ENCODE measurements at places on chromosomes 6 and 20.

GRCh38 chr6:135922746-135923145, 71.2 kb downstream of the PDE7B start:
- DNase-seq = no peak

DNA sequence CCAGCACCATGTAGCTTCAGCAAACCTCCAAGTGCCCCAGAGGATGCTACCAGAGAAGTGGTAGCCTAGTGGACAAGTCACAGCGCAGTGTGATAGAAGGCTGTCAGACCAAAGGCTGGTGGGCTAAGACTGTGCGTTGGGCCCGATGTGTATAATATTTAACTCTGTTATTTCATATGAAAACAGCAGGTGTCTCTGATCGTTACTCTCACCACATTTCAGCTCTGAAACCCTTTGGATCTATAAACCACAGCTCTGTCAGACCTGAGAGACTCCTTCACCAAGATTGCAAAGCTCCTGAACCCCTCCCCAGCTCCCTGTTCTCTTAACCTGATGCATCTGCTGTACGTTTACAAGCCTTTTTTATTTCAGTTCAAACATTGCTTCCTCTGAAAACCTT, 43.8 kb downstream of the ISM1 start:
- no peak for DNase-seq

DNA sequence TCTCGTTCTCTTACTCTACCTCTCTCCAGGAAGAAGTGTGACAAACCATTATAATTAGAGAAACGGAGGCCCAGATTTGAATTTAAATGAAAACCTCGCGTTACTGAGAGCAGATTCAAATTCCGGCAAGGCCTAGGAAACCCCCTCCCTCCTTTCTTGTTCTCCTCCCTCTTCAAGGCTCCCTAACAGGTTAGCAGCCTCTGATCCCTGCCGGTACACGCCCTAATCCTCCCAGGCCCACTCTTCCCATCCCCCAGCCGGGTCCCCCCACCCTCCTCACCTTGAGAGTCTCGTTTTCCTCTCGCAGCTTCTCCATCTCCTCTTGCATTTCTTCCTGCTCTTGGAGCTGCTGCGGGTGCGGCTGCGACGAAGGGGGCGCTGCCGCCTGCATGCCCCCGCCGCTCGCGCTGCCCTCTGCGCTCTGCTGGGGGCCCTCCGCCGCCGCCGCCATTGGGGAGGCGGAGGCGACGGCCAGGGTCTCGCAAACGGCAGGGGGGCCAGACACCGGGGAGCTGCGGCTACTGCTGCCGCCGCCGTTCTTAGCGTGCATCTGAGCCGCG, 3.8 kb downstream of the MTCL3 start:
- no peak for DNase-seq

DNA sequence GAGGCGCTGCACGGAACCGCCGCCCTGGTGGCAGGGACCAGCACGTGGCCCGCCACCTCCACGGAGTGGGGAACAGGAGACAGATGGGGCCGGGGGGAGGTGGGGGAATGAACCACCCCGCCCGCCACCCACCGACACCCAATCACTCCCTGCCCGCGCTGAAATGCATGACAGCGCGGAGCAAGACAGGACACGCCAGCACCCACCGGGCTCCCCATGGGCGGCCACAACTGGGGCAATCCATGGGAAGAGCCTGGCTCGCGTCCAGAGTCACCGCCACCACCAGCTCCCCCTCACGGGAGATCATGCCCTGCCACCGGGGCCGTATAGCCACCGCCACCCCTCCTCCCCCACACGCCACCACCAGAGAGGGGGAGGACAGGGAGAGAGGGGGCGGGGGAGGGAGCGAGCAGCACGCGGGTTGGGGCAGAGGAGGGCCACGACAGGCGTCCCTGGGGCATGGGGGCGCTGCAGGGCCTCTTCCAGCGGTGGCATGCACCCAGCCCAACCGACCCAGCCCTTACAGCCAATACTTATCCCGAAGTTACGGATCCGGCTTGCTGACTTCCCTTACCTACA, 744.3 kb upstream of the DEFB115 start:
- no peak for DNase-seq

DNA sequence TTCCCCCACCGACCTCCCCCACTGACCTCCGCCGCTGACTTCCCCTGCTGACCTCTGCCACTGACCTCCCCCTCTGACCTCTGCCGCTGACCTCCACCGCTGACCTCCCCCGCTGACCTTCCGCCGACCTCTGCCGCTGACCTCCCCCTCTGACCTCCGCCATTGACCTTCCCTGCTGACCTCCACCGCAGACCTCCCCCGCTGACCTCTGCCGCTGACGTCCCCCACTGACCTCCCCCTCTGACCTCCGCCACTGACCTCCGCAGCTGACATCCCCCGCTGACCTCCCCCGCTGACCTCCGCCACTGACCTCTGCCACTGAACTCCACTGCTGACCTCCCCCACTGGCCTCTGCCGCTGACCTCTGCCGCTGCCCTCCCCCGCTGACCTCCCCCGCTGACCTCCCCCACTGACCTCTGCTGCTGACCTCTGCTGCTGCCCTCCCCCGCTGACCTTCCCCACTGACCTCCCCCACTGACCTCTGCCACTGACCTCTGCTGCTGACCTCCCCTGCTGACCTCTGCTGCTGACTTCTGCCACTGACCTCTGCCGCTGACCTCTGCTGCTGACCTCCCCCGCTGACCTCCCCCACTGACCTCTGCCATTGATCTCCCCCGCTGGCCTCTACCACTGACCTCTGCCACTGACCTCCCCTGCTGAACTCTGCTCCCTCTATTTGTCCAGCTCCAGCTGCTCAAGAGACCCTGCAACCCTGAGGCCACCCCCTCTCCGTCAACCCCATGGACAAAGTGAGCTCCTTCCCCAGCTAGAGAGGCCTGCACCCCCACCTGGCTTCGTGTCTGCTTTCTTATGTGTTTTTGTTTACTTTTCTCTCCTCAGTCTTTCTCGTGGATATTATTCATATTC, 91.4 kb upstream of the AFDN start:
- DNase-seq = no peak

- DNase-seq = no peak
Observed at GRCh38 chr6:21447987-21448386, 145.6 kb upstream of the SOX4 start.

DNA sequence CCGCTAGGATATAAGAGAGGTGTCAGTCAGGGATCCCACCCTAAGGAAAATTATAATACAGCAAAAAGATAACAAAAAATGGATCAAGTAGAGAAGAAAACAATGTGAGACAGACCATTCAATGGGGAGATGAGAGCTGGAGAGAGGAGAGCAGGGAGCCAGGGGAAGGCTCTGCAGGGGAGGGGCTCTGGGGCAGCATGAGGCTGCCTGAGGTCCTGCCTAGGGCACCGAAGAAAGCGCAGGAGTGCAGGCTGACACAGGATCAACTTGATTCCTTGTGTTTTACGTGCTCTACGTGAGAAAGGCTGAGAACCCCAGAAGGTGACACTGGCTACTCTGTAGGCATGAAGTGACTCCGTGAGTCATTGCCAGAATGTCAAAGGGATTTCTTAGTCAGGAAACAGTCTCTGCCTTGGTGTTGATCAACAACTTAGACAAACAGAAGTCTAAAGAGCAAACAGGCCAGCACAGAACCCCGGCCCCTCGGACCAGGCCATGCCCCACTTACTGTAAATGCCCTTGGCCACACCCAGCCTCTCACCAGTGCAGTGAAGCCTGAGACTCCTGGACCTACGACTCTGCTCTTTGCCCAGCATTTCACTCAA, 290.1 kb upstream of the PRDM1 start:
- no peak for DNase-seq

DNA sequence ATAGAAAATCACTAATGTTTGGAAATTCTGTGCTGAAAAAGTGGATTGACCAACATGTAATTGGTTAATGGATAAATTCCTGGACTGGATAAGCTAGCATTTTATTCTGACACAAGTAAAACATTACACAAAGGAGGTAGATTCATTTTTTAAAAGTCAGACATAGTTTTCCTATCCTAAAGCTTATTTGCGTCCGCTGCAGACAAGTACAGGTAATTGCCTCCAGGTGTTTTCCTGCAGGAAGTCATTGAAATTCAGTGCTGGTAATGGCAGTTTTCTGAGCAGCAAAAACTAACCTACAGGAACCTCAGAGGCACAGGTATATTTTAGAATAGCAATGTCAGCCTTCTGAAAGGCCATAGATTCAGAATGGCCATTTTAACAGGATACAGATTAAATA, 20.0 kb upstream of the HIVEP1 start:
- no peak for DNase-seq

DNA sequence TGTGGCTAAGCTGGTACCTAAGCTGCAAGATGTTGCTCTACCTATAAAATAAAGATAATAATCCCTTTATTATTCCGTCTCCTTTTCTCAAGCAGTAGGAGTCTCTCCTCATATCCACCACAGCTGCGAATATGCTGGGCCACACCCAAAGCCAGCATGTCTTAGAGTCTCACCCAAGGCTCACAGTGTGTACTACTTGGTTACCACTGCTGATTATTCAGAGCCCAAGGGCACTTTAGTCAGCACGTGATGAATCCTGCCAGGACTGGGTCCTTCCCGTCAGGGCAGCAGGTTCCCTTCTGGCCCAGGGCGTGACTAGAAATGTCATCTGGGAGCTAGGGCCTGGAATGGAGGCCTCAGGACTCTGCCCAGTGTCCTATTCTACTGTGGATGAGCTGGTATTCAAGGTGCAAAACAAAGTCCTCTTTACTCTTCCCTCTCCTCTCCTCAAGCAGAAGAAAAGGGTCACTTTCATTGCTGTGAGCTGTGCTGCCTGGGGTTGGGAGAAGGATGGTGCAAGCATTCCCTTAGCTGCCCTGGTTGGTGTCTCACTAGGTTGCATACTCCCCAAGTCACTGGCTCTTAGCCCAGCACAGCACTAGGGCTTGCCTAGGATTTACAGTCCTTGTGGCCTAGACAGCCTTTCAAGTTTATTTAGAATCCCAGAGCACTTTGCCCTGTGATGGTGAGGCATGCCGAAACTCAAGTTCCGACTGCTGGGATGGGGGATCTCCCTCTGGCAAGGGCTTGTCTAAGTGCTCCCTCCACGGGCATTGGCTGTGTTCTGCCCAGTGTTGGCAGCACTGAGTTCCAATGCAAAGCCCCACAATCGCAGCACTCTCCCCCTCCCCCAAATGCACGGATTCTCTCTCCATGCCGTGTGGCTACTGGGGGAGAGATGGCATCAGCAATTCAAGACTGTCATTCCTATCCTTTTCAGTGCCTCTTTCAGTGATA, 320.2 kb downstream of the BTBD9 start:
- DNase-seq = no peak

- DNase-seq = no peak
Observed at GRCh38 chr6:11685481-11686093, 93.0 kb downstream of the ADTRP start.

GRCh38 chr6:105135907-105136430, 43.8 kb downstream of the POPDC3 start:
- no peak for DNase-seq

DNA sequence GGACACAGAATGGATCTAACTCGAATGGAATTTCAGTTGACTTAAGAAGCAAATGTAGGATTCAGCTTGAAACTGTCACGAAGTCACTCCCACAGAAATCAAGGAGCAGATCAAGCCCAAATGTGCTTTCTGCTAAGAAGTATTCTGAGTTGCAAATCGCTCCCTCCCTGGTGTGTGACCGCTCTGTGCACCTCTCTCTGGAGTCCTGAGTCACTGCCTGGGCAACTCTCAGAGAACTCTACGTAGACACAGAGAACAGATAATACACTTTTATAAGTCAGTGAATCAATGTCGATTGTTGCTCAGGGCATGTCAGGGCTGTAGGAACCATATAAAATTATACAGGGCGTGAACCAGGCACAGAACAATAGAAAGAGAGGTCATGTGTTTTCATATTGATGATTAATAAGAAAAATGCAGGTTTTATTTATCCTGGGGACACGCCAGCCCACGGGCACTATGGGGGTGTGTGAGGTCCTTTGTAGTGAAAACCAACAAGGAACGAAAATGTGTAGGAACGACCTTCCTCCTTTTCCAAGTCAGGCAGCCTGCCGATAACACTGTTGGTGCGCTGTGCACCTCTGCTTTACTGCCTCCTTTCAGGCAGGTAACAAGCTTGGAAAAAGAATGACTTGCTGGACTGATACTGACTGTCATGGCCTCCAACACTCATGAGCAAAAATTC, 248.1 kb upstream of the FOXQ1 start:
- no peak for DNase-seq

GRCh38 chr20:9136114-9136513, 67.2 kb downstream of the PLCB4 start:
- no peak for DNase-seq

DNA sequence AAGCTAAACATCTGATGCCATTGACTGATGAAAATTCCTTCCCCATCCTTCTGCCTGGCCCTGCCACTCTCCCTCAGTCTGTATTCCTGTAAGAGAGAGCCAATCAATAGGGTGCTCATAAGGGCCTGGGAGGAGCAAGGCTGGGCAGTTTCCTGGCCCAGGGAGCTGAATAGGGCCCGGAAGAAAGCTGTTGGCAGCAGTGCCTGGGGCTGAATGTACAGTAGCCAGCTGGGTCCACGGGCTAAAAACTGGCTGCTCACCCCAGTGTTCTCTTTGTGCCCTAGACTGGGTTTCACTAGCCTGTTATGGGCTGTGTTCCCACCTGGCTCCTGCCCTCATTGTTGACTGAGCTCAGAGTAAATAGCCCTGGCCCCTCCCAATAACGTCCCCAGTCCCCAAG, 1.7 kb upstream of the WFDC2 start:
- DNase-seq = no peak

DNA sequence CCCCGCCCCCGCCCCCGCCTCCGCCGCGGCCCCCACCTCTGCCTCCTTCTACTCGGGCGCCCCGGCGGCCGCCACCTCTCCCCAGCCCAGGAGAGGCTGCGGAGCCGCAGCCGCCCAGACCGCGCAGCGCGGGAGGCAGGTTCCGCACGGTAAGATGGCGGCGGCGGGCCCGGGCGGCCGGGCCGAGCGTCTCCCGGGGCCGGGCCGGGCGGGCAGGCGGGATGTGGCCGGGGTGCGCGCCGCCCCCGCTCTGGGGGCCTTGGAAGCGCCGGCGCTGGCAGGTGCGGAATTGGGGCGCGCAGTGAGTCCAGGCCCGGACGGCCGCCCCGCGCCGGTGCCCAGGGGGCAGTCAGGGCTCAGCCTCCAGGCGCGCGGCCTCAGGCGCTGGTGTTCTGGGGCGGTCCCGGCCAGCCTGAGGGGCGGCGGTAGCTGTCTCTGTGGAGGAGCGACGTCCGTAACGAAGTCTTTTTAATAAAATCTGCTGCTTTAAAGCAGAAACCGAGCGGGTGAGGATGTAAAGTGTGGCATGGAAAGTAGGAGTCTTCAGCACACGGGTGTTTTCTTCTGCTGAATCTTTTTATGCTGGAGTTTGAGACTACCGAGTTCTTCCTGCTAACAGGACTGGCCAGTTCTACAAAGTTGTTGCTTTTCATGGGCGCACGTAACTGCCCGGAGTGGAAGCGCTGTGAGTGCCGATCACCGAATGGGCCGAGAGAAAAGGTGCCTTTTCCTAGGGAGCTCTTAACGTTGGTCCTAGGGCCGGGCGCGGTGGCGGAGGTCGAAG, at the start of gene GID8:
TSS of gene GID8 (plus strand) at position 43 of the 784 bp plus-strand sequence. CDS start 3,356 bp downstream, outside the sequence.
- no peak for DNase-seq

GRCh38 chr6:19833947-19834346, 3.2 kb upstream of the ID4 start:
- no peak for DNase-seq

DNA sequence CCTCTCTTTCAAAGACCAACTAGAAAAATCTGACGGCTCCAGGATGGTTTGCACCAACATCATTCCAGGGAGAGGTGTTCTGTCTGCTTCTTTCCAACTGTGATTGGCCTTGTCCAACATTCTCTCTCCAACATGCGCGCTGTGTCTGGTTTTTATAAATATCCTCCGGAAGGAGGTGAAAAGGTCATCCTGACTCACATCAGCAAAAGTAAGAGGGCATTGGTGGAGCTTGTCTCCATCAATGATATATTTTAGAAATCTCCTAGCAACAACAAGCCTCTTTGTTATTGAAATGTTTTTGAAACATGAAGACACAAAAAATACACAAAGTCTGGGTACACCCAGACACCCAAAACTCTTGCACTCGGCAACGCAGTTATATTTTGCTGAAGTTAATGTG, 475.3 kb upstream of the JARID2 start:
- DNase-seq = no peak
